ENCODE measurements at places on chromosomes 3 and 15. TPM values are rescaled to one million over a fixed set of nuclear protein-coding genes. Genes with fewer than 3 reads are reported as not detected.

DNA sequence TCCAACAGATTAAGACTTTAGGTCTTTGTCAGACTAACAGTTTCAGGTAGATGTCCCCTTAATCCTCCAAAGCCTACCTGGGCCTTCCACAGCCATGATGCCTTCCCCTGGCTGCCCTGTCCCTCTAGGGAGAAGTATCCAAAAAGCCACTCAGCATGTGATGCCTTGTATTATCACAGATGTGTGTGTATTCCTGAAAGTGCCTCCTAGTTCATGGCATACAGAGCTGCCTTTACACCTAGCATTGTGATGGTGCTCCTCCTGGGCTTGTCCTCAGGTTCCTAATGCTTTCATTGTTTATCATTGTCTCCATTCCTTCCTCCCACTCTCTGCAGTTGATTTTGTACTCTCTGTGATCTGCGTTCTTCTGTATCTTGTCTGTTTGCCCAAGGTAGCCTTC lies 43.6 kb downstream of the CMSS1 start:
- no peak for DNase-seq

GRCh38 chr15:74959586-74959939 lies 3.0 kb upstream of the RPP25 start:
- no peak for DNase-seq

DNA sequence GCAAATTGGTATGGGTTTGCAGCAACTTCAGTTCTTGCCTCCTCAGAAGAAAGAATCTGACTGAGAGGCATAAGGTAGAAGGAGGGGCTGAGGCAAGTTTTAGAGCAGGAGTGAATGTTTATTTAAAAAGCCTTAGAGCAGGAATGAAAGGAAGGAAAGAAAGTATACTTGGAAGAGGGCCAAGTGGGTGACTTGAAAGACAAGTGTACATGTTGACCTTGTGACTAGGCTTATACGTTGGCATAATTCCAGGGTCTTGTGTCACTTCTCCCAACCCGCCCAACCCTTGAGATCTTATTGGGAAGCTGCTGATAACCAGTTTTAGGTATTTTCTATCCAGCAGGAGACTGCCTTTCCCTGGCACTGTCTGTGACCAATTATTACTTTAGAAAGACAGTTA lies 436.9 kb upstream of the ZNF717 start:
- DNase-seq = no peak

- DNase-seq = no peak
Observed at GRCh38 chr15:64009798-64010261, 36.5 kb downstream of the DAPK2 start.

- no peak for DNase-seq
Observed at GRCh38 chr15:77975332-77976094, 102.0 kb downstream of the TBC1D2B start.

DNA sequence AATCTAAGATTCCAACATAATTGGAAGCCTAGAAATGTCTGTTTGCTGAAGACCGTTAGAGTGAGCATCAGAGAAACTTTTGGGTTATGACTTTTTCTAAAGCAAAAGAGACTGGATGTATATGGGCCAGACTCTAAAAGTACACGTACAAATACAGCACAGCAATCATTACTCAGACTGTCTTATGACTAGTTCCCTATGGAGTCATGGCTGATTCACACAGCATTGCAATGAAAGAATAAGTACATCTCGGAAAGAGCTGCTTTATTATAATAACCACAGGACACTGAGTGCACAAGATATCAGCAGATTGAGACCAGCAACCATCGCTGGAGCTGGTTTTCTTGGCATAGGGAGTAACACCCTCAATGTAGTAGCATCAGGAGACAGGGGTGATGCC lies 618.6 kb downstream of the NLGN1 start:
- no peak for DNase-seq

- no peak for DNase-seq
Observed at GRCh38 chr15:42282344-42282743, 9.1 kb upstream of the TMEM87A start.

GRCh38 chr3:54970895-54971294 lies 43.0 kb upstream of the LRTM1 start:
- DNase-seq = no peak

GRCh38 chr3:12042638-12043037 lies 38.5 kb downstream of the SYN2 start:
- no peak for DNase-seq

Gene LEKR1
- total RNA-seq = 1.6 TPM
